Activated naive CD4-positive, alpha-beta T cell treated with anti-CD3 and anti-CD28 coated beads for 36 hours (primary cell): ENCODE measurements at places on chromosomes 11 and 22. TPM values are rescaled to one million over a fixed set of nuclear protein-coding genes. Genes with fewer than 3 reads are reported as not detected.
A peak's percentile ranks its signal among the peaks of the same experiment; 100 is the strongest.

Gene LMO2
- not detected for total RNA-seq

Gene KCNJ11
- 1.3 TPM for total RNA-seq

Gene MS4A6A
- total RNA-seq, result not detected

Gene OR11H1
- not detected for total RNA-seq

GRCh38 chr11:2689651-2690575, 9.9 kb downstream of the KCNQ1OT1 start:
- no peak overlapping the region for H3K4me3 ChIP-seq
- no peaks in the 10 kb centered on the region for H3K36me3 ChIP-seq
- H3K27ac ChIP-seq, result no peak overlapping the region
- H3K4me1 ChIP-seq, result no peaks in the 10 kb centered on the region
- no peaks in the 10 kb centered on the region for H3K27me3 ChIP-seq
- no peak for DNase-seq

- H3K4me1 ChIP-seq, result peaks cover 61% of the 10 kb centered on the region
- DNase-seq, result peak; percentile 73
- H3K27me3 ChIP-seq, result no peaks in the 10 kb centered on the region
- H3K4me3 ChIP-seq, result peak overlapping the region; percentile 34
Observed at GRCh38 chr11:116927163-116927974, 89.9 kb upstream of the APOA1 start.

DNA sequence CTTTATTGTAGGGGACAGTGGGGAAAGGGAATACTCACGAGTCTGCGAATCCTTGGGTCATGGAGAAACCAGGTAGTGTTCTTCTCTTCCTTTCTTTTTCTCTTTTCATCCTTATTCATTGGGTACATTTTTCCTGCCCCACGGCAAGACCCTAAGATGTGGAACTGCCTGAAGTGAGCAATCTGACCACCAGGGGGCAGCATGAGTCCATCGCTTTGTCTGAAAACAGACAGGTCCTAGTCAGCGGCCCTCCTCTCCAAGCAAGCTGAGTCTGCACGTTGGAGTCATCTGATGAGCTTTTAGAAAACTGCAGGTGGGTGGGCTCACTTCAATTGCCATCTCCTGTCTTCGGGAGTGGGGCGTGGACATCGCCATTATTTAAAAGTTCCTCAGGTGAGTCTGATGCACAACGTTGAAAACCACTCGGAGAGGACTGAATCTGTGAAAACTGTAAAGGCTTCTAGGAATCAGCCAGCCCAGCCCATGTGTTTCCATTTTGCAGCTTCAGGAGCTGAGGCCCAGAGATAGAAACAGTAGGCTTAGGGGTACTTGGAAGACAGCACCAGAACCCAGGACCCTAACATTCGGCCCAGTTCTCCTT, 34.0 kb upstream of the FBXO3 start:
- H3K27ac ChIP-seq, result no peak overlapping the region
- peaks cover 7% of the 10 kb centered on the region for H3K27me3 ChIP-seq
- H3K4me1 ChIP-seq, result peaks cover 2% of the 10 kb centered on the region
- no peaks in the 10 kb centered on the region for H3K36me3 ChIP-seq
- no peak overlapping the region for H3K4me3 ChIP-seq

DNA sequence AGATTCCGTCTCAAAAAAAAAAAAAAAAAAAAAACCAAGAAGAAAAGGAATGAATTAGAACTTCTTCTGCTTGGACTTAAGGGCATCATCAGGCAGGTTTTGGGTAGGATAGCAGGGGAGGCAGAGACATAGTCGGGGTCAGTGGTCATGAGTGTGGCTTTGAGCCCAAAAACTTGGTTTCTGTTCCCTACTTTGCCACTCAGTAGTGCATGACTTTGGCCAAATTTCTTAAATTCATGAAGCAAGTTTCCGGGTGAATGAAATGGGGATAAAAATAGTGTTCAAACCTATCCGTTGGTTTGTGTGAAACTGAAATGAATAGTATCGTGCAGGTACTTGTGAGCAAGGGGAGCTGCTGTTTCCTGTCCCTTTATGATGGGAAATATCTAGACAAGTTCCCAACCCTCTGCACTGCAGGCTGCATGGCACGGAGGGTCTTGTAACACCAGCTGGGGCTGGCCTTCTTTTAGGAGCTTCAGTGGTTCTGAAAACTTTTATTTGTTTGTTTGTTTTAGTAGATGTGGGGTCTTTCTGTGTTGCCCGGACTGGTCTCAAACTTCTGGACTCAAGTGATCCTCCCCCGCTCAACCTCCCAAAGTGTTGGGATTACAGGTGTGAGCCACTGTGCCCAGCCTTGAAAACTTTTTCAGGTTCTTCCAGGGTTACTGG, 18.4 kb downstream of the NEAT1 start:
- H3K36me3 ChIP-seq, result peaks cover 62% of the 10 kb centered on the region
- H3K27ac ChIP-seq, result peak overlapping the region; percentile 96
- no peaks in the 10 kb centered on the region for H3K27me3 ChIP-seq
- H3K4me3 ChIP-seq, result peak overlapping the region; percentile 55
- peak; percentile 44 for DNase-seq

GRCh38 chr11:11584937-11585336, 36.9 kb downstream of the GALNT18 start:
- H3K27ac ChIP-seq, result no peak overlapping the region
- DNase-seq, result no peak
- no peaks in the 10 kb centered on the region for H3K36me3 ChIP-seq
- H3K4me1 ChIP-seq, result no peaks in the 10 kb centered on the region
- no peak overlapping the region for H3K4me3 ChIP-seq

DNA sequence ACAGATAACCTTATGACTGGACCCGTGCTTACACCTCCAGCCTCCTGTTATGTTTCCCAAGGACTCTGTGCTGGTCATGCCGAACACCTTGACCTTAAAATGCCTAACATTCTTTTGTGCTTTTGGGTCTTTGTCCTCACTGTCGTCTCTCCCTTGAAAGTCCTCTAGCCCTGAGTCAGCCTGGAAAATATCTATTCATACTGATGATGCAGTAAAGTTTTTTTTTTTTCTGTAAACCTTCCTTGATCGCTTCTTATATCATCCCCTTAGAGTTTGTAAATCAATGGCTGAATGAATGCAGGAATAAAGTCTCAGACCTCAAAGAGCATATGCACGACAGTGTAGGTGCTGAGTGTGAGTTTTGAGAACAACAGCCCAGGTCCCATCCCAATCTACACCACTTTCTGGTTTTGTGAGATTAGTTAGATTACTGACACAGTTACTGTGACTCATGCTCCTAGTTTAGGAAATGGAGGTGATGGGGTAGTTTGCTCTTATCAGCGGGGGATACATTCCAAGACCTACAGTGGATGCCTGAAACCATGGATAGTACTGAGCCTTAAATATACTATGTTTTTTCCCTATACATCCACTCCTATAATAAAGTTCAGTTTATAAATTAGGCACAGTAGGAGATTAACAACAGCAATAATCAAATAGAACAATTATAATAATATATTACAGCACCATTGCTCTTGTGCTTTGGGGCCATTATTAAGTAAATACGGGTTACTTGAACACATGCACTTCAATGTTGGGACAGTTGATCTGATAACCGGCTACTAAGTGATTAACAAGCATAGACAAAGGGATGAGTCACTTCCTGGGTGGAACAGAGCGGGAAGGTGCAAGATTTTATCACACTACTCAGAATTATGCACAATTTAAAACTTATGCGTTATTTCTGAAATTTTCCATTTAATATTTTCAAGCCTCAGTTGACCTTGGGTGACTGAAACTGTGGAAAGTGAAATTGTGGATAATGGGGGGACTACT, 8.6 kb downstream of the TCN1 start:
- no peak overlapping the region for H3K4me3 ChIP-seq
- H3K27ac ChIP-seq, result peak overlapping the region; percentile 54
- H3K4me1 ChIP-seq, result peaks cover 12% of the 10 kb centered on the region
- peaks cover 13% of the 10 kb centered on the region for H3K27me3 ChIP-seq
- no peaks in the 10 kb centered on the region for H3K36me3 ChIP-seq

- peak overlapping the region; percentile 15 for H3K27ac ChIP-seq
- no peak for DNase-seq
- H3K27me3 ChIP-seq, result no peaks in the 10 kb centered on the region
- peaks cover 43% of the 10 kb centered on the region for H3K36me3 ChIP-seq
- no peak overlapping the region for H3K4me3 ChIP-seq
Observed at GRCh38 chr22:39958949-39959639, 1.1 kb upstream of the TMA7B start.

DNA sequence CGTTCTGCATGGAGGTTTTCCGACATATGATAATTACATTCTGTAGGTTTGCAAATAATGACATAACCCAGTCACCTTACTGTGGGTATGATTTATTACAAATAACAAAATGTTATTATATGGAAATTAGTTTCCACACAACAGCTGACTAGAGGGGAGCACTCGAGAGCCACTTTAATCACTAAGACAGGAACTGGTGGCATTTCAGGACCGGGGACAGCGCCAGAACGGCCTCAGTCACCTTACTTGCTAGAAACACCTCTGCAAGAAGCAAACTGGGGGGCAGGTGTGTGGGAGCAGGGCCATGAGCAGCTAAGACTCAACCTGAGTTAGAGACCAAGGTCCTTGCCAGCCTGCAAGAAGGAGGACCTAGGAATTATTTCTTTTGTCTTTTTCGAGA, 199.9 kb downstream of the DSCAML1 start:
- H3K4me1 ChIP-seq, result no peaks in the 10 kb centered on the region
- H3K27me3 ChIP-seq, result peaks cover 15% of the 10 kb centered on the region
- DNase-seq, result peak; percentile 76
- H3K36me3 ChIP-seq, result no peaks in the 10 kb centered on the region
- H3K27ac ChIP-seq, result no peak overlapping the region

GRCh38 chr22:23259916-23260644, 79.8 kb downstream of the BCR start:
- no peak overlapping the region for H3K4me3 ChIP-seq
- H3K36me3 ChIP-seq, result peaks cover 3% of the 10 kb centered on the region
- H3K27ac ChIP-seq, result no peak overlapping the region
- H3K4me1 ChIP-seq, result peaks cover 8% of the 10 kb centered on the region
